Calu3 (cell line): ENCODE measurements at places on chromosomes 2 and 18. TPM values are rescaled to one million over a fixed set of nuclear protein-coding genes. Genes with fewer than 3 reads are reported as not detected.

DNA sequence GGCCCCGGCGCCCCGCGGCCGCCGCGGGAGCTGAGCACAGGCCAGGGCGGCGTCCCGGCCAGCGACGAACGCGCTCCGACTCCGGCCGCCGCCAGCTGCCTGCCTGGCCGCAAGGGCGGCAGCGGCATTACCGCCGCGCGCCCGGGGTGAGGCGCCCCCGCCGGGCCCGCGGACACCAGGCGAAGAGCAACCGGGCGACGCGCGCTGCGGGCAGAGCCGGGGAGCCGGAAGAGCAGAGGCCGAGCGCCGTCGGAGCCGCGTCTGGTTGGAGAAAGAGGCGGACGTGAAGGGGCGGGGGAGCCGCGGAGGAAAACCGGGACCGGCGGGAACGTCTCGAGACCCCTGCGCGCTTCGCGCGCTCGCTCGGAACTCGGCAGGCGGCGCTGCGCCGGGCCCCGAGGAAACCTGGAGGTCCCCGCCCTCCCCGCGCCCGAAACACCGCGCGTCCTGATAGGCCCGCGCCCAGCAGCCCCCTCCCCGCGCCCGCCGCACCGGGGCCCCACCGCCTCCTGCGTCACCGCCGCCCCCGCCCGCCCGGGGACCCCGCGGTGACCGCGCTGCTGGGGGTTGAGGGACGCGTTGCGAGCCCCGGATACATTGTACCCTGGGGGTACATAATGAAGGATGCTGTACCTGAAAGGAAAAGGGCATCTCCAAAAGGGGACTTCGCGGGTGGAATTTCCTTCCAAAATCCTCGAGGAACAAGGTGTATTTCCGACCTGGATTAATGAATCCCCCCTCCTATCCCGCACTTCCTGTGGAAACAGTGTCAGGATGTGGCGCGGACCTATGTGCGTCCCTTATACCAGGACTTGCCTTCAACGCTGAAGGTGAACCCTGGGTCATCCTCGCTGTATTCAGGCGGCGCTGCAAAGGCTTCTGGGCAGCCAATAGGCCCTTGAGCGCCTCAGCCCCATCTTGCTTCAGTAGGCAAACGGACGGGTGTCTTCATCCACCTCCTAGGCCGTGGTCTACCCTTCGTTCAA, 1.0 kb upstream of the B4GALT6 start:
- H3K27ac ChIP-seq = no peak overlapping the region
- peaks cover 27% of the 10 kb centered on the region for H3K36me3 ChIP-seq
- DNase-seq = peak; percentile 84
- peaks cover 27% of the 10 kb centered on the region for H3K4me1 ChIP-seq
- peak overlapping the region; percentile 99 for H3K4me3 ChIP-seq

- no peak overlapping the region for H3K4me3 ChIP-seq
- H3K27me3 ChIP-seq = peaks cover 42% of the 10 kb centered on the region
- H3K36me3 ChIP-seq = no peaks in the 10 kb centered on the region
- no peak for DNase-seq
- no peaks in the 10 kb centered on the region for H3K4me1 ChIP-seq
These were observed 51.4 kb downstream of the DCDC2C start for GRCh38 chr2:3754795-3755194.

GRCh38 chr2:233476063-233476410, 90.5 kb downstream of the USP40 start:
- no peak overlapping the region for H3K4me3 ChIP-seq
- no peaks in the 10 kb centered on the region for H3K27me3 ChIP-seq
- no peaks in the 10 kb centered on the region for H3K4me1 ChIP-seq
- no peak for DNase-seq

Gene RSAD2
- total RNA-seq = 37.2 and 137 TPM in 2 replicates

DNA sequence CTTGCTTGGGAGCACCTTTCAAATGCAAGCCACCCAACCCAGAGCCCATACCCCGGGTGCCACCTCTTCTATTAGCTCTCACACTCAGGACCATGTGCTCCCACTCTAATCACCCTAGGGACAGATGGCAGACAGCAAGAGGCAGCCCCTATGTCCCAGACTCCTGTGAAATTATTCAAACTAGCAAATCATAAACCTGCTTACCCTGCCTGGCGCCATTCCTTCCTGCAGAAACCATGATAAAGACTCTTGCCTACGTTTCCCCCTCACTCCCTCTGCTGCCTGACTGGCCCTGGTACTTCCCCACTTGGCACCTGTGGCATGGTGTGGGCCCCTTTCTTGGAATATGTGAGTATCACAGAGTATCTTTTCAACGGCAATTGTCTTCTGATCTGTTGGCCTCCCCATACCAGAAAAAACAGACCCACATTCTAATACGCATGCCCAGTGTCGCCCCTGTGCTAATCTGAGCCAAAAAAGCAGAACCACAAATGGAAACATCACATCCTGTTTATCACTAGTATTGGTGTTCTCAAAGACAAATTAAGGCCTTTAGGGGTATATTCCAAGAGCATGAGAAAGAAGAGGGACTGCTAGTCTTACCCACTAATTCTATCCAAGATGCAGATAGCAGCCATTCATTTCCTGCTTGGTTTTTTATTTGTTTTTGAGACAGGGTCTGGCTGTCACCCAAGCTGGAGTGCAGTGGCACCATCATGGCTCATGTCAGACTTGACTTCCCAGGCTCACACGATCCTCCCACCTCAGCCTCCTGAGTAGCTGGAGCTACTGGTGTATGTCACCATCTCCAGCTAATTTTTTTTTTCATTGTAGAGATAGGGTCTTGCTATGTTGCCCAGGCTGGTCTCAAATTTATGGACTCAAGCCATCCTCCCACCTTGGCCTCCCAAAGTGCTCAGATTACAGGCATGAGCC, 44.1 kb upstream of the TTC39C start:
- peaks cover 13% of the 10 kb centered on the region for H3K4me1 ChIP-seq
- H3K27me3 ChIP-seq = no peaks in the 10 kb centered on the region
- H3K36me3 ChIP-seq = no peaks in the 10 kb centered on the region
- no peak overlapping the region for H3K27ac ChIP-seq
- no peak overlapping the region for H3K4me3 ChIP-seq

DNA sequence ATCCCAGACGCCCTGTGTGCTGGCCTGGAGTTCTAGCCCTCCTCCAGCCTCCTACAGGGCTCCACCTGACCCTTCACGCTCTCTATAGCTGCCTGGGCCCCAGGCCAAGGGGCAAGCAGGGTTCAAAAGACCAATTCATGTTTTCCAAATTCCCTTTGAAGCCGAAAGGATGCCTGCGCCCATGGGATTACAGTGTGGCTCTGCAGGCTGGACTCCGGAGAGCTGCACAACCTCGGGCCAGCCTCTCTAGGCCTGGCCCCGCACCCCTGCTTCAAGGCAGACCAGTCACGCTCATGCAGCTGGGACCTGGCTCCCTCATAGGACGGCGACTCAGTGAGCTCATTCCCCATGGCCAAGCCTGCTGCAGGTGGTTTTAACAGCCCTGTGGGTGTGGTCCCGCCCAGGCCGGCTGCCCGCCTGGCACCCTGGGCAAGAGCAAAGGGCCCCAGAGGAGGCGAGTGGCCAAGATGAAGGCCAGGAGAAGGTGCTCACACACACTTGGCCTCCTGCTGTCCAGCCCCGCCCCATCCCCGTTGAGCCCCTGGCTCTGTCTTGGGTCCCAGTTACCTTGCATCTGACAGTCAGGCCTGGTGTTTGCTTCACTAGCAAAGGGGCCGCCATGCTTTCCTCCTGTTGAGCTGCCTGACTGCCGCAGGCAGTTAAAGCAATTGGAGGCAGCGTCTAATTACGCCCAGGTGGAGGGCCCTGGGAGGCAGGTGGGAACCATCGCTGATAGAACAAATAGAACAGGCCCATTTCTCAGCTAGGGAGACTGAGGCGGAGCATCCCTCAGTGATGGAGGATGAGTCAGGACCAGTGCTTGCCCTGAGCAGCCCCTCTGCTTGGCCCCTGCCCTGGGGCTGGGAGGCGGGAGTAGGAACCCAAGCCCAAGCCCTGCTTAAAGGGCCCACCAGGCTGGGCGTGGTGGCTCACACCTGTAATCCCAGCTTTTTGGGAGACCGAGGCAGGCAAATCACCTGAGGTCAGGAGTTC, 56.9 kb downstream of the SMAD7 start:
- H3K36me3 ChIP-seq = no peaks in the 10 kb centered on the region
- peaks cover 15% of the 10 kb centered on the region for H3K4me1 ChIP-seq
- no peak overlapping the region for H3K27ac ChIP-seq
- no peaks in the 10 kb centered on the region for H3K27me3 ChIP-seq
- DNase-seq = no peak
- no peak overlapping the region for H3K4me3 ChIP-seq

GRCh38 chr18:2351126-2351850, 220.0 kb downstream of the METTL4 start:
- H3K4me3 ChIP-seq = no peak overlapping the region
- no peak overlapping the region for H3K27ac ChIP-seq
- H3K4me1 ChIP-seq = no peaks in the 10 kb centered on the region
- no peak for DNase-seq
- no peaks in the 10 kb centered on the region for H3K36me3 ChIP-seq
- no peaks in the 10 kb centered on the region for H3K27me3 ChIP-seq

DNA sequence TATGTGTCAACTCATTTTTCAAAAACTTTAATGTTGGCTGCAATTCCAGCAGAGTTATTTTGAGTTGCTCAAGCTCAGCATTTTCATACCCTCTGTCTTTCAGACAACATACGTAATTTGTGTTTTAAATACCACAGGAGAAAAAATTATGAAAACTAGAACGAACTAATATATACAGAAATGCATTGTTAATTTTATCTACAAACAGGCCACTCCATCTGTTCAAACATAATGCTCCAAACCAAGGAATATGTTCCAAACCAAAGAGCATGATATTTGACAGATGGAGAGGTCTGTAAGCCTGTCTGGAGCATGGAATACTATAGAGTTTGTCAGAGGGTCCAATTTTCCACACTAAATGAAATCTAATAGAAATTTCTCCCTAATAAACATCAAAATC, 536.2 kb upstream of the FSIP2 start:
- no peak overlapping the region for H3K4me3 ChIP-seq
- no peaks in the 10 kb centered on the region for H3K36me3 ChIP-seq
- no peaks in the 10 kb centered on the region for H3K4me1 ChIP-seq
- DNase-seq = no peak
- H3K27me3 ChIP-seq = no peaks in the 10 kb centered on the region

DNA sequence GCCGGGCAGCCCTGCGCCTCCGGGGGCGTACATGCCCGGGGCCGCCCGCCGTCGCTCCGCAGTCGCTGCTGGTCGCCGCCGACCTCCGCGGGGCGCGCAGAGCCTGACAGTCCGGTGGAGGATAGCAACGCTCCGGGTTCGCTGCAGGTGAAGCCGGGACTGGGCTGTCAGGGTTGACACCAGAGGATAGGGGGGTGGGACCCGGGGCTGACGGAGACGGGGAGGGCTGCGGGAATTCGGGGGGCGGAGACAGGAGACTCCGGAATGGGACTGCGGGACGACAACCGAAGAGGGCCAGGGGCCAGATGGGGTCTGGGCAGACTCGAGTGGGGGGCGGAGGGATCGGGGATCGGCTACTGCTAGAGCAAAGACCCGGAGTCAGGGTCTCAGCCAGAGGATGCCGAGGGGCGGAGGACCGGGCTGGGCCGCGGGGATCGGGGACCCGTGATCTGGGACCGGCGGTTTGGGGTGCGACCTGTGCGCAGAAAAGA, 403 bp downstream of the TMEM127 start:
- H3K4me3 ChIP-seq = peak overlapping the region; percentile 88
- peaks cover 57% of the 10 kb centered on the region for H3K36me3 ChIP-seq
- H3K27ac ChIP-seq = peak overlapping the region; percentile 17

Gene FAP
- 0.61 and 2.1 TPM in 2 replicates for total RNA-seq

DNA sequence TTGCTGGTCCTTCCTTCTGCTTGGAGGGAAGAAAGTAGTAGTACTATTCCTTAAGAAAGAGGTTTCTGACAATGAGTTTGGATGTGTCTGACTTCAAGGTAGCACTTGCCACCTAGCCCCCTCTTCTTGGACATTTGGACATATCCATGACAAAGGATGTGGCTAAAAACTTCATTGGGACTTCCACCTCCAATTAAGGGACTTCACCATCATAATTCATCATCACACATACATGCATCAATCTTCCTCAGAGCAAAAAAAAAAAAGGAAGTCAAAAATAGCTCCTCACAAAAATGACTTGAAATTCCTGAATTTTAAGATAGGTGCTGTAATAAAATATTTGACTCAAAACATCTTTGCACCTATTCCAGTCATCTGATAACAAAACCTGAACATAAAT, 23.4 kb upstream of the PEX13 start:
- H3K27ac ChIP-seq = no peak overlapping the region
- no peaks in the 10 kb centered on the region for H3K36me3 ChIP-seq

DNA sequence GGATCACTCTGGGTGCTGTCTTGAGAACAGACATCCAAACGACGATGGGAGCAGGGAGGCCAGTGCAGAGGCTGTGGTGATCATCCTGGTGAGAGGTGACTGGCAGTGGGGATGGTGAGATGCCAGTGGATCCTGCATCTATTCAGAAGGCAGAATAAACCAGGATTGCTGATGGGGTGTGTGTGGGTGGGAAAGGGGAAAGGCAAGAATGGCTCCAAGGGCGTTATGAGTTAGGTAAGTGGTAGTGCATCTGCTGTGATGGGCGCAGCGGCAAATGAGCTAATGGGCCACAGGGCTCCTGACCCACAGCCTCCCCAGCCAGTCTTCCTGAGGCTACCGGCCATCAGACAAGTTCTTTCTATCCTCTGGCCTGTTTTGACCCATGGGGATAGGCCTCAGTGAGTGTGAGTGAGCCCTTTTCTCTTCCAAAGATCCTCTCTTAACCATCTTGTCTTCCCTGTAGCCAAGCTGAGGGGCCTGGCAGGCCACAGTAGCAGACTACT, 29.6 kb downstream of the SERTAD2 start:
- no peak overlapping the region for H3K27ac ChIP-seq
- H3K36me3 ChIP-seq = no peaks in the 10 kb centered on the region
- DNase-seq = no peak
- H3K27me3 ChIP-seq = no peaks in the 10 kb centered on the region
- H3K4me1 ChIP-seq = no peaks in the 10 kb centered on the region
- no peak overlapping the region for H3K4me3 ChIP-seq

- H3K27me3 ChIP-seq = no peaks in the 10 kb centered on the region
- no peak overlapping the region for H3K27ac ChIP-seq
- no peak for DNase-seq
- no peak overlapping the region for H3K4me3 ChIP-seq
- peaks cover 14% of the 10 kb centered on the region for H3K36me3 ChIP-seq
- no peaks in the 10 kb centered on the region for H3K4me1 ChIP-seq
These were observed 92.3 kb downstream of the WDSUB1 start for GRCh38 chr2:159194241-159194640.
